Fibroblast of skin of scalp (primary cell): ENCODE measurements at places on chromosomes 3 and 15.

- no peak for DNase-seq
Measured at GRCh38 chr15:83486363-83486762, 39.2 kb downstream of the SH3GL3 start.

GRCh38 chr15:95326431-95327182 lies 1003.9 kb upstream of the NR2F2 start:
- peak; percentile 12 for DNase-seq

DNA sequence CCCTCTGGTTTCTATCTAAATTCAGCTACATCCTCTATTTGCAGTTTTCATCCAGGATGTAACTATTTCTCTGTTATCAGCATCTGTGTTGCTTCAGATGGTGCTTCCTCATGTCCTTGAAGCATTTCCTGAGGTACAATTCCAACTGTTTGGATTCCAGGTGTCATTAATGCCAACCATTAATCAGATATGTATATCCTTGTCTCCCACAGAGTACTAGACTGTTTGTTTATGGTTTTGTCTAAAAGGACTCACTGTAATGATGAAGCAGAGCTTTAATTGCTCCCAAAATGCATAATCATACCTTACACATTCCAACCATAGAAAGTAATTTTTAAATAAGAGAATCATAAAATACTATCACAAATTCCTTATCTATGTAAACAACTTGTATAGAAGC lies 288.5 kb upstream of the MME start:
- DNase-seq: no peak

- DNase-seq: no peak
Measured at GRCh38 chr15:41860049-41860828, 21.6 kb downstream of the PLA2G4B start.

- no peak for DNase-seq
Measured at GRCh38 chr15:60994963-60995475, 234.1 kb downstream of the RORA start.

DNA sequence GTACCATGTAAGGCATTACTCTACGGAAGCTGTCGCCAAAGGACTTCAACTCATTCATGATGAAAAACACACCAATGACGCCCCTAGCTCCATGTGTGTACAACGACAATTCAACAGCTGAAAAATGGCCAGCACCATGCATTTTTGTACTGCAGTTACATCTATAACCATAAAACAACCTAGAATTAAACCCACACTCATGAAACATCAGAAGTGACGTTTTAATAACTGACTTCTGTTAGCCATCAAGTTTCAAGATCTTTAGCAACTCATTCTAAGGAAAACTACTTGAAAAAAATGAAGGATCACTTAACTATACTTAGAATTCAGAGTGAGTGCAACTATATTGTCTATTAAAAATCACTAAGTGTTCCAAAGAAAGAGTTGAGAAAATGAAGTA lies 84.9 kb downstream of the RFTN1 start:
- no peak for DNase-seq

DNA sequence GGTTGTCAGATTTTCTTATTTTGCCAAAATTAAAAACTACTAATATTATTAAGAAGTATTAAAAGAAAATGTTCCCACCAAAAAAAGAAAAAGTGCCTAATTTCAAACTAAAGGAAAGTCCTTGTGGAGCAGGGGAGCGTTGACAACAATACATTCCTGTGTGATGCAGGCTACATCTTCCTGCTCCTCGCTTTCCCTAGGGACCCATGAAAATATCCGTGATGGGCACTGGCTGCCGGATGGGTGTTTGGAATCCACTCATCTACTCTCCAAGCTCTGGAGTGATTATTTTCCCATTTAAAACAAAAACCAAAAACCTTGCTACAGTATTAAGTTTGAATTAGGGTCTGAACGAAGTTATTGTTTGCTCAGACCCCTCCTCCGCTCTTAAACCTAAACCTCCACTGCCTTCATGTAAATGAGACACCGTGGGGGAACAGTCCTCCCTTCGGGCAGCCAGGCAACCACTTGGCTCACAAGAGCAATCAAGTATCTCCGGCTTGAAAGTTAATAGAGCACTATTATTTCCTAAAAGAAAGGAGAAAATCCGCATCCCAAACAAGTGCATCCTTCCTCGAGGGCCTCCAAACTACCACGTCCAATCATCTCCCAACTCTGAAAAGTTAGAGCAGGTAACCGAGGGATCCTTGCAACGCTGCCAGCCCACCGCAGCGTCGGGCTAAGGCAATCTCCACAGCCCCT lies 1.5 kb downstream of the ITGB5 start:
- peak; percentile 86 for DNase-seq

- DNase-seq: peak; percentile 32
Measured at GRCh38 chr3:71441217-71441924, 142.2 kb downstream of the FOXP1 start.

- DNase-seq: no peak
Measured at GRCh38 chr3:52838561-52839267, 3.9 kb upstream of the MUSTN1 start.

DNA sequence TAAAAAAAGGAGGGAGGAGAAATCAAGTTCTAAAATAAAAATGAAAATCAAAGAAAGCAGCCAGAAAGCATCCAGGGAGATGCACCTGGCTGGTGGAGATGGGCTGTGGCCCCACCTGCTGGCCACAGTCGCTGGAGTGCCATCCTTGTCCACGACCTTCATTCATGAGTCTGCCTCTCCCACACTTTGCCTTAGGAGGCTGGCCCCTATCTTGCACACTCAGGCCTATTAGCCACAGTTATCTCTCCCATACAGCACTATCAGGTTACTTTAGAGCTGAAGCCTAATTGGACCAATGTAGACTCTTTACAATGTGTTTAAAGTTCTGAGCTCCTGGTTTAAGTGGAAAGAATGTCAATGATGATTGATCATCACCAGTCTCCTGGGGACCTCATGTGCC lies 392.0 kb upstream of the RORA start:
- DNase-seq: peak; percentile 13

DNA sequence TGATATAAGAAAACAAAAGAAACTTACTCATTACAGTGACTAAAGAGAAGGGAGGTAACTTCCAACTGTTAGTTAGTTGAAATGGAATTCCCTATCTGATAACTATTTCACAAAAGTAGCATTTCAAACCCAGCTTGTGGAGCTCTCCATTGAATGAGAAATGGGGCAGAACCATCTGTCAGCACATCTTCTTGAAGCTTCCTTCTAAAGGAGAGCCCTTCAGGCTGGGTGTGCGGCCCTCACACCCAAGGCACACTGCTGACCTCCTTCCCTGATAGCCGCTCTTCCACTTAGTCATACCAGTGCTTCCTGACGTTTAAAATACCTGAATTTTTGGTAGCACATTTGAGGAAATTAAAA lies 28.1 kb upstream of the VEPH1 start:
- DNase-seq: peak; percentile 21

- peak; percentile 49 for DNase-seq
Measured at GRCh38 chr3:128969993-128970739, 23.7 kb downstream of the CFAP92 start.

- DNase-seq: no peak
Measured at GRCh38 chr3:141020143-141020830, 30.9 kb upstream of the SPSB4 start.

DNA sequence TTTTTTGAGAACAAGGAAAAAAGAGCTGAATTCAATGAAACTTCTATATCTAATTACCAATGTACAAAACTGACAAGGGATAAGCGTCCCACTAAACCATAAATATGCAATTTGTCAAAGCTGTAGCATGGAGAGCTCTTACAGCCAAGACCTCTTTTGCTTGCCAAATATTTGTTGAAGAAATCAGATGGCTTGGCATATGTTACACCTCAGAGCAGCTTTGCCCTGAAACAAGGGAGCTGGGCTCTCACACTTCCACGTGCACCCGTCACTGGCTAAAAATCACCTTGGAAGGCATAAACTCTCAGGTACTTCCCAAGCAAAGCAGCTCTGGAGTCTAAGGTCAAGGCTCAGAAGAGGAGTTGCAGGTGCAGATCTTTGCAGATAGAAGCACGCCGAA lies 324.7 kb upstream of the SLCO3A1 start:
- no peak for DNase-seq

DNA sequence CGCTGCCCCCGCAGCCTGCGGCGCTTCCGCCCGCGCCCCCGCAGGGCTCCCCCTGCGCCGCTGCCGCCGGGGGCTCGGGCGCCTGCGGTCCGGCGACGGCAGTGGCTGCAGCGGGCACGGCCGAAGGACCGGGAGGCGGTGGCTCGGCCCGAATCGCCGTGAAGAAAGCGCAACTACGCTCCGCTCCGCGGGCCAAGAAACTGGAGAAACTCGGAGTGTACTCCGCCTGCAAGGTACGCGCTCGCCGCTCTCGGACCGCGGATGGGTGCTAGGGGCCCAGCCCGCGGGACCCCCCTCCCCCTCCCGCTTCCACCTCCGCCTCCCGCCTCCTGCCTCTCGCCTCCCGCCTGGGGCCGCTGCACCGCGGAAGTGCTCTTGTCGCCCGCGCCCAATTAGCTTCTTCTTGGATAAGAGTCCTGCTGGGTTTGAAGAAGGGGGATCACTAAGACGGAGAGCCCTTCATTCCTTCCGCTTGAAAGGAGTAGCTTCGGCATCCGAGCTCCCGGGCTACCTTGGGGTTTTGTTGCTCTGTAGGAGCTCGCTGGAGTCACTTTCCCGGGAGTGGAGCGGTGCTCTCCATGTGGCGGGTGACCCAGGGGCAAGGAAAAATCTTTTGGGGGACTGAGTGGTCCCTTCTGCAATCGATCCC lies 426 bp downstream of the KAT2B start:
- peak; percentile 68 for DNase-seq

DNA sequence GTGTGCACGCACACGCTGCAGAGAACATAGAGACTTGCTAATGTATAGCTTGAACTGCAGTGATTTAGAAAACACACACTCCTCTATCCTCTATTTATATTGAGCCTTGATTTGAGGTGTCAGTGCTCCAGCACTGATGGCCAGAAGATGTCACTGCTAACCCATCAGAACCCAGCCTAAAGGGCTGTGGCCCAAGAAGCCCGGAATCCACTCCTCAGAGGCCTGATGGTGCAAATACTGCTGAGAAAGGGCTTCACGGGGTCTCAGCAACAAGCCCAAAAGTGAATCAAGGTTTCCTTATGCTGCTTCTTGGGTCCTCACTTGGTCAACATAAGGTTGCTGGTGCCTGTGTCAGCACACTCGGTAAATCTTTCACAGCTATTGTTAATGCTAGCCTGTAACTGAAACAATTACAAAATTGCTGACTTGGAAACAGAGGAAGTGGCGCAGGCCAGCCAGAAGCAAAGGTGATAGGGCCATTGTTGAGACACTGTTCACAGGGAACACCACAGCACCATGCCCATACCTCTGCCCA lies 60.3 kb downstream of the HEG1 start:
- DNase-seq: peak; percentile 56

DNA sequence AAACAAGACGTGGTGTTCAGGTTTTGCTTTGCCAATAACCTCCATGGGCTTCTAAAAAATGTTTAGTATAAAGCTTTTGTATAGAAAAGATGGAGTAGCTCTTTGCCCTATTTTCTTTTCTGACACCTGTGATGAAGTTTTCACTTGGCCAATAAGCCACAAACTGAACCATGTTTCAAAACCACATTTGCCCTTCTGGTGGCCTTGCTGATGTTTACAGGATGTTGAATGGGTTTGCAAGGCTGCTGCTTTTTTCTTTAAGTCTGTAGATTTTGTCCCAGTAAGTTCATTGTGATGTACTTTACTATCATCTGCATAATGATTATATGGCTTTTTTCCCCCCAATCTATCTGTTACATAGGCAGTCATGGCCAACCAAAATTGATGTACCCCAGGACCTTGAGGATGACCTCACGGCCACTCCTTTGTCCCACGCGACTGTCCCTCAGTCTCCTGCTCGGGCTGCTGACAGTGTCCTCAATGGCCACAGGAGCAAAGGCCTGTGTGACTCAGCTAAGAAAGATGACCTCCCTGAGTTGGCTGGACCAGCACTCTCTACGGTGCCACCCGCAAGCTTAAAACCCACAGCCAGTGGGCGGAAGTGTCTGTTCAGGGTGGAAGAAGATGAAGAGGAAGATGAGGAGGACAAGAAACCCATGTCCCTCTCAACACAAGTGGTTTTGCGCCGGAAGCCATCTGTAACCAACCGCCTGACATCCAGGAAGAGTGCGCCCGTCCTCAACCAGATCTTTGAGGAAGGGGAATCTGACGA lies 60.8 kb downstream of the SNRK start:
- DNase-seq: no peak
